ENCODE measurements at places on chromosomes 4 and X.

- peak; percentile 79 for DNase-seq
These were observed 73.3 kb upstream of the RAB40AL start for GRCh38 chrX:102863735-102864134.

DNA sequence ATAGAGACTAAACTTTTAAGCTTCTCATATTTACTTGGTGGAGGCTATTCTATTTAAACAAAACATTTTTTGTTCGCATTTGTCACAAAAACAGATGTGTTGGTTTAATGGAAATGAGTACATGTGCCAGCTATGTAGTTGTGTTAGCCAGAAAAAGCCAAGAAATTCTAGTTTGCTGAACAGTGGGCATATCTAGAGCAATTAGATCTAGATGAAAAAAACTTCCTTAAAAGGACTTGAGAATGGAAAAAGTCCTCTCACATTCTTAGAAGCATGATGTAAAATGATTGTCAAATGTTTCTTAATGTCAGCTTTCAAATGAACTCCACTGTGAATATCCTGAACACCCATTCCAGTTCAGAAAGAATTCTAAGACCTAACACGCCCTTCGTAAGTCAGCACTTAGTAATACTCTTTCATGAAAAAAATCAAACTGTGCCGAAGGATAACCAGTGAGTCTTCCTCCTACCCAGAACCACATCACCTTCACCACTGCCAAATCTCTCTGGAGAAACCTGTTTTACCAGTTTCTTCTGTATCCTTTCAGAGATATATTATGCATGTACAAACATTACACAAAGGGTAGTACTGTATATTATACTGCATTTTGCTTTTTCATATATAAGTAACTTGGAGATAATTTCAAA, 28.2 kb downstream of the PHKA1 start:
- DNase-seq, result no peak

DNA sequence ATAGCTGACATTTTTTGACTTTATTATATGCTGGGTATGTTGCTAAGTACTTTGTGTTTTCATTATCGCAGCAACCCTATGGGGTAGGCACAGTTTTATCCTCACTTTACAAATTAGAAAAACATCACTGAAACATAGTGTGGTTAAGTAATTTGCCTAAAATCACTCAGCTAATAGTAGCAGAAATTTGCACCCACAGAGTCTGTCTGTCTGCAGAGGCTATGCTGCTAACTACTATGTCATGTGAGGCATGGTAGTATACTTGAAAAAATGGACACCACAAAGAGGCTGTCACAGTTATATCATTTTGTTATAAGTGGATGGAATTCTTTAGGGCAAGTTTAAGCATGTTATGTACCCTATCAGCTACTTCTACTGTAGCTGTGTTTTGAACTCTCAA, 69.0 kb downstream of the STAG2 start:
- DNase-seq, result no peak

DNA sequence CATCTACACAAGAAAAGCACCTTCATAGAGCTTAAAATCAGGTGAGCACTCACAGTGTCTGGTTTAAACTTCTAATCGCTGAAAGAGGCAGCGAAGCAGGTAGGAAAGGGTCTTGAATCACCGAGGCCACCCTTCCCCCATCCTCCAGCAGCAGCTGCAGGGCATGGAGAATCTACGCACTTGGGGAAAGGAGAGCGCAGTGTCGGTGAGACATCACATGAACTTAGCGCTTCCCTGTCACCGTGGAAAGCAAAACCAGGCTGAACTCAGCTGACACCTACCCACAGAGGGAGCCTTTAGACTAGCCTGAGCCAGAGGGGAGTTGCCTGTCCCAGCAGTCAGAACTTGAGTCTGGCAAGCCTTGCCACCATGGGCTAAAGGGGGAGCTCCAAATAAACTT, 197.2 kb upstream of the ZFP42 start:
- DNase-seq, result no peak

DNA sequence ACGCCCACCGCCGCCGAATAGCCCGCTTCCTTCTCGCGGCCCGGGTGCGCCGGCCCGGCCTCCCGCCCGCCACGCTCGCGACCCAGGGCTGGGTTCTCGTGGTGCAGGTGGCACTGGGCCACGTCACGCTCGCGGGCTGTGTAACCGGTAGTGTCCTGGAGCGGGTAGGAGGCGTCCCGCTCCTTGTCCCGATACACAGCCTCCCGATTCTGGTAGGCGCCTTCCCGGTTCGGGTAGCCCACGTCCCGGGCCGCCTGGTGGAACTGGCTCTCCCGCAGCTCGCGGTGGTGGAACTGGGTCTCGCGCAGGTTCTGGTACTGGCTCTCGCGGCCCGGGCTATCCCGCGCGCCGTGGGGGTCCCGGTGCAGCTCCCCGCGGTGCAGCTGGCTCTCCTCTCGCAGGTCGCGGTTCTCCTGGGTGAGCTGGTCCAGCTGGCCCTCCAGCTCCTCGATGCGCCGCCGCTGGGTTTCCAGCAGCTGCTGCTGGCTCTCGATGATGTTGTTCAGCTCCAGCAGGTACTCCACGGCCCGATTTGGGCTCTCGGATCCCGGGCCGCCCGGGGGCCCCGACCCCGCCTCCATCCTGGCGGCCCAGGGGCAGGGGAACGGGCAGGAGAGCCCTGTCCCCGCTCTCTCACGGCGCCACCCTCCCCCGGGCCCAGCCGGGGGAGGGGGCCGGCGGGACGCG, 39.3 kb upstream of the IQSEC2 start:
- DNase-seq, result peak; percentile 8

- DNase-seq, result no peak
These were observed 410.9 kb downstream of the PDGFC start for GRCh38 chr4:156560701-156561100.

GRCh38 chrX:132858018-132858417, 100.4 kb downstream of the HS6ST2 start:
- DNase-seq, result no peak

- no peak for DNase-seq
These were observed 21.5 kb downstream of the RTL5 start for GRCh38 chrX:72110051-72110875.

DNA sequence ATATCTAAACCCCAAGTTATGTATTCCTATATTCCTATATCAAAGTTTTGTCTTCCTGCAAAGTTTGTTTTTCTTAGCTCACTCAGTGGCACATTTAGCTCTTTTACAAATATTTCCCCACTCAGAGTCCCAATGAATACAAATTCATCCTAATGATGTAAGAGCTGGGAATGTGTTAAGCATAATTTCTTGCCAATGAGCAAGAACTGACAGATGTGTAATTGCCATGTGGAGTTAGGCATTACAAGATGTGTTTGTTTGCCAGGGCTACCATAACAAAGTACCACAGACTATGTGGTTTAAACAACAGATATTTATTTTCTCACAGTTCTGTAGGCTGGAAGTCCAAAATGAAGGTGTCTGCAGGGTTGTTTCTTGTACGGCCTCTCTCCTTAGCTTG, 302.1 kb downstream of the KCTD8 start:
- DNase-seq, result no peak

- DNase-seq, result no peak
These were observed 221.1 kb upstream of the ITM2A start for GRCh38 chrX:79588233-79588632.

DNA sequence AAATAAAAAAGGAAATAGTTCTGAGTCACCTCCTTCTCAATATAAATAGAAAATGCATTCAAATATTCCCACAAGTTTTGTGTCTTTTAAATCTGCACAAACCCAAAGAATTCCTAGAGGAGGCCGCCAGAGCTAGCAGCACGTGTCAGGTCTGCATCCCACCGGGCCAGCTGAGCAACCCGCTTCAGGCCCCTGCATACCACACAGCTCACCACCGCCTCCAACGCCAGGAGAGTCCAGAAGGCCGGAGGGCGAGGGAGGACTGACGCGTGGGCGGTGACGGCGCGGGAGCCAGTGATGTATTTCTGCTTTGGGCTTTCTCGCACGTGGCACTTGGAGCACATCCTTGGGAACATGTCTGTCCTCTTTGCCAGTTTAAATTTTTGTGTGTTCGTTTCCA, 61.9 kb upstream of the CLDN34 start:
- DNase-seq, result no peak

- DNase-seq, result no peak
These were observed 13.6 kb downstream of the STOX2 start for GRCh38 chr4:183918696-183919095.

Data from activated gamma-delta T cell treated with Interleukin-2 at 50 U/mL for 16 hours (primary cell).